ENCODE measurements at places on chromosomes 5 and 9.

GRCh38 chr5:74373076-74373475 lies 267.5 kb downstream of the ENC1 start:
- no peak for DNase-seq

- no peak for DNase-seq
These were observed 19.6 kb downstream of the ZNF131 start for GRCh38 chr5:43140286-43140685.

GRCh38 chr5:9878206-9878605 lies 248.1 kb upstream of the TAS2R1 start:
- DNase-seq: no peak

DNA sequence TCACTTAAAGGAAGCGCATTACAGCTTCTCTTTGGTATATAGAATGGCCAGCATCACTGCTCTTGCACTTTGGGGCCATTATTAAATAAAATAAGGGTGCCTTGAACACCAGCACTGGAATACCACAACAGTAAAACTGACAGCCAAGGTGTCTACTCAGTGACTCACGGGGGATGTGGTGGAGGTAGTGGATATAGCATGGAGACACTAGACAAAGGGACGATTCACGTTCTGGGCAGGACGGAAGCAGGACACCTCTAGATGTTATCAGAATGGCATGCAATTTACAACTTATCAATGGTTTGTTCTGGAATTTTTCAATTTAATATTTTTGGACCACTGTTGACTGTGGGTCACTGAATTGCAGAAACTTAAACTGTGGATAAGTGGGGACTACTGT lies 32.9 kb upstream of the PDE8B start:
- no peak for DNase-seq

DNA sequence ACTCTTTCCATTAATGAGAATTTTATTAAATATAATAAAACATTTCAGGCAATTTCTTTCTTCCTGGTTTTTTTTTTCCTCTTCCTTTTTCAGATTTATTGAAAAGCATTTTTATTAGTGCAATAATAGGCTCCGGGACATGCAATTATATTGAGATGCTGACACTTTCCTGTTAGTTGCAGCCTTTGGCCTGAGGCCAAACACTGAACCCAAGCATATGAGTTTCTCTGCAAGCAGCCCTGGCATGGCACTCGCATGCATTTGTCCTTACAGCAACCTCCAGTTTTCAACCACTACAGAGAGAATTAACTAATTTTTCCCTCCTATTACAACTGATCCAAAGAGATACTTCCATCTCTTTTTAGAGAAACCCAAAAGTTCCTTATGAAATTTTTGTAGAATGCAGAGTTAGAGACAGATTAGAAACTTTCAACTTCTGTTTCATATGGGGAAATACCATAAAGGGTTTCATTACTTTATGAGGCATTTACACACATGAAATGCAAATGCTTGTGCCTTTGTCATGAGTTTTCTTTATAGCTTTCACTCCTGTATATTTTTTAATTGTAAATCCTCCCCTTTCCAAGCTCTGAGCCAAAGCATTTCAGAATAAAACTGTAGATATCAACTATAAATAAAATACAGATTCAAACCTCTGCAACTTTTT lies 183.0 kb downstream of the CETN3 start:
- no peak for DNase-seq

DNA sequence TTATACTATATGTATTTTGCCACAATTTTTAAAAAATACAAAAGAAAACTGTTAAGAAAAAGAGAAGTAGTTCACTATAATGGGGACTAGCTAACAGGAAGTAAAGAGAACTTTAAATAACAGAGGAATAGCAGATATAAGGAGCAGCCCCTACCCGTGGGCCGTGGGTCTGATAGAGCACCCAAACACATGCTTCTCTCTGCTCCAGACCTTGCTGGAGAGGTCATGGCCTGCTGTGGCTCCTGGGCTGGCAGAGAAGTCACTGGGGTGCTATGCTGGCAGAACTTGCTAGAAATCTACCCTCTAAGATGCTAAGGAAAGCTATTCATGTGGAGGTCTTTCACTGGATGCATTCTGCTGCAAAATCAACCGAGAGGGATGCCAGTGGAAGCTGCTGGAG lies 10.0 kb upstream of the TNFAIP8 start:
- no peak for DNase-seq

DNA sequence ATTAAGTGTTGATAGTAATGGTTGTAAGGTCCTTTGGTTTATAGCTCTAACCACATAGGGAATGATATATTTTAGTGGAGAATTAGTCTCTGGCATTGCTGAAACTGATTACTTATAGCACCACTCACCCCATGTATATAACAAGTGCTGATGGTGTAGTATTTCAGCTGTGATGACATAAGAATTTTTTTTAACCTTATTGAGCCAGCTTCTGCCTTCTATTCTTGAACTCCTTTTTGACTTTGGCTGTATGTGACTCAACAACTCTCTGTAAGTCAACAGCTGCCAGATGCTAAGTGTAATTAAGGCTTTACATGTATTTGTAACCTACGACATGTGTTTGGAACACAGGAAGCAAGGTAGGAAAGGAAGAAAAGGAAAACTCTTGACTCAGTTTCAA lies 929.6 kb upstream of the WWC1 start:
- DNase-seq: no peak

DNA sequence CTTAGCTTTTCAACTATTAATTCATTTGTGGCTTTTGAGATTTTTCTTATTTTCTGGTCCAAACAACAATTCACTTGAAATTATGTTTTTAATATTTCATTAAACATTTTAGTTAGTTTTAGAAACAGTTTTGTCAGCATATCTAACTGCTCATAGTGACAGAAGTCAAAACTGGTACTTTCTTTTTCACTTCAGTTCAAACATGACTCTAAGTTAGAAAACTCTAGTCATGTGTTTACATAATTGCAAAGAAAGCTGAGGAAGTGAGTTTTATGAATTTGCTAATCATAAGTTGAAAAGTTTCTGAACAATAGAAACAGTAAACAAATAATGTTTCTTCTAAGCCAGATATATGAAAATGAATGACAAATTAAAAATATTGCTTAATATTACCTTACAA lies 1931.0 kb downstream of the EFNA5 start:
- no peak for DNase-seq

DNA sequence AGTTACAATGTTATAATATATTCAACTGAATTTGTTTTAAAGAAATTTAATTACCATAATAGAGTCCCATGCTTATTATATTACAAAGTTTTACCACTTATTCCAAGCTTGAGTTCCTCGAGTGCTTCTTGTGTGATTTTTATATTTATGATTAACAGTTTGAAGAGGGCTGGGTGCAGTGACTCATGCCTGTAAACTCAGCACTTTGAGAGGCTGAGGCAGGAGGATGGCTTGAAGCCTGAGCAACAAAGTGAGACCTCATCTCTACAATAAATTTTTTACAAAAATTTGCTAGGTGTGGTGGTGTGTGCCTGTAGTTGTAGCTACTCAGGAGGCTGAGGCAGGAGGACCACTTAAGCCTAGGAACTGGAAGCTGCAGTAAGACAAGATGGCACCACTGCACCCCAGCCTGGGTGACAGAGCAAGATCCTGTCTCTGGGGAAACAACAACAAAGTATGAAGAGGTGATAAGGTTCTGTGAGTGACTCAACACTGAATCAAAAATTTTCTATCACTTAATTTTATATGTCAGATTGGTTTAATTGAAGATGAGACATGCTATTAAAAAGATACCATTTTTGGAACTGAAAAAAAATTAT lies 9.2 kb downstream of the POC5 start:
- DNase-seq: no peak

- no peak for DNase-seq
These were observed 126.7 kb upstream of the SHB start for GRCh38 chr9:38195737-38196161.

DNA sequence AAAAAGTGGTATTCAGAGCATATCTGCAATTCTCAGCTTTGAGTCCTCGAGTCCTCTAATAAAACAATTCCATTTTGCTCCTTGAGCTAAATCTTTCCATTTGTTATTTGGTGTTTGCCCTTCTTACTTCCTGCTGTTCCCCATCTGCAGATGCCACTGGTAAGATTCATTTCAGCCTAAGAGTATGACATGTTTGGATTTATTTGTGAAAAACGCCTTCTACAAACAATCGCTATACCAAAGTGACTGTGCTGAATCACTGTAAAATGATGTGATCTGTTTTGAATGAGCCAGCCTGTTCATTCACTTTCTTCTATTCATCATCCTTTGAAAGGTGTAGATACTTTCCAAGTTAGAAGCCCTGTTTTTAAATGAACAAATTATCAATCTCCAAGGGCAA lies 27.7 kb downstream of the KCTD16 start:
- no peak for DNase-seq

DNA sequence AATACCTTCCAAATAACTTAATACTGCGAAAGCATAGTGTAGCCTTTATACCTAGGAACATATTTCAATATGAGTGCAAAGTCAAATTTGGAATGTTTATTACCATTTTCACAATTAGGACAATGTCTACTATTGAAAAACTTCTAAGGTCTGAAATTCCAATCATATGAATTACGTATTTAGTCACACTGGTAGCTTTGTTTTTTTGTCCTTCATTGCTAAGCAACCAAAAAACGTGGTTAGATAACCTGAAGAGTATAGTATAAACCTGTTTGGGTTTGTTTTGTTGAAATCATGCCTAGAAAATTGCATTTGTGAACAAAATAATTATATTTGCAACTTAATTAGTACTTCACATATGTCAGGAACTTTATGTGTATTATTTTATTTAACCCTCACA lies 134.2 kb downstream of the FBXO4 start:
- no peak for DNase-seq

GRCh38 chr9:134171316-134172197 lies 7.2 kb upstream of the RNU6ATAC start:
- no peak for DNase-seq
